ENCODE measurements at places on chromosomes 2 and 18.

- no peak for DNase-seq
These were observed 117.7 kb downstream of the PARD3B start for GRCh38 chr2:204662956-204663355.

- DNase-seq, result no peak
These were observed 12.7 kb downstream of the ABI2 start for GRCh38 chr2:203340791-203341487.

DNA sequence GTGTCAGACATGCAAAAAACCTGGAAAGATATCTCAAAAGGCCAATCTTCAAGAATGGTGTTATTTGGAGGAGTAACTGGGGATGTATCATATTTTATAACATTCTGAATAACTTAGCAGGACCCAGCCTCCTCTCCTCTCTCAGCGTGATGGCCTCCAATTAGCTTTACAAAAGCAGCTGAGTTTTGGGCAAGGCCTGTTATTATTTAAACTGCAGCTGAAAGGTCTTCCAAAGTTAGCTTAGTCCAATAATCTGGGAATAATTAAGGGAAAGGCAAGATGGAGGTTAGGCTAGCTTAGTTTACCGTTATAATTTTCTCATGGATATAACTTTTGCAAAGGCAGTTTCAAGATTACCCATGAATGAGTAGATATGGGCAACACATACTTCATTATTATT is 32.8 kb upstream of the MPPE1 start:
- DNase-seq, result no peak

- DNase-seq, result no peak
These were observed 787 bp upstream of the TBR1 start for GRCh38 chr2:161415034-161415986.

GRCh38 chr2:30636311-30636710 is 170.9 kb downstream of the CAPN13 start:
- no peak for DNase-seq

DNA sequence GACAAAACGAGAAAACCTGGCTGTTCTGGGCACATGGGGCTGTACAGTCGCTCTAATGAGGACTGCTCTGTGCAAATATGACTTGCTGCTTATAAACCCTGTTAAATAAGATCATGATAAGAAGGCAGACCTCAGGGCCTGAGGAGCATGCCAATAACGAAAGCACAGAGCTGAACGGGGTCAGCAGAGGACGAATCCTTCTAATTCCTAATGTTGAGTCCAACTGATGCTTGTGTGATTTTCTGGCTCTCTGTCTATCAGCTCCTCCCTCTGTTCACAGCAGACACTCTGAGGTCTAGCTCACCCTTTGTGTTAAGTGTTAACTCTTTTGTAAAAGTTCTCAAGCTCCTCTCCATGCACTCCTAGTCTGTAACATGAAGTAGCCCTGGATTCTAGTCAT is 167.2 kb upstream of the REV1 start:
- DNase-seq, result no peak

DNA sequence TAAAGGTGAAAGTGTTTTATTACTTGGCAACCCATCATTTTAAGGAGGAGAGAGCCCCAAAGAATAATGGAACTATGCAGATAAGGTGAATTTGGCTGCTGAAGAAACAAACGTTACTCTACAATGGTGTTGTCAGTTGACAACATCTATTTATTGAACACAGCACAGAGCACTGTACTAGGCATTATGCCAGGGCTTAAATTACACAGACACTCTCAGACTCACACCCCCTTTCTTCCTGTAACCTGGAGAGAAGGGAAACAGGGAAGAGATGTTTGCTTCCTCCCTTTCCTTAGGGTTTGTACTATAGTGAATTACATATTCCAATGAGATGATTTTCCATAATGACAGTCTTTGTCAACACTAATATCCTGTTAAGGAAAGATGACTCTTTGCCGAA is 94.0 kb upstream of the ATP5MC3 start:
- no peak for DNase-seq

DNA sequence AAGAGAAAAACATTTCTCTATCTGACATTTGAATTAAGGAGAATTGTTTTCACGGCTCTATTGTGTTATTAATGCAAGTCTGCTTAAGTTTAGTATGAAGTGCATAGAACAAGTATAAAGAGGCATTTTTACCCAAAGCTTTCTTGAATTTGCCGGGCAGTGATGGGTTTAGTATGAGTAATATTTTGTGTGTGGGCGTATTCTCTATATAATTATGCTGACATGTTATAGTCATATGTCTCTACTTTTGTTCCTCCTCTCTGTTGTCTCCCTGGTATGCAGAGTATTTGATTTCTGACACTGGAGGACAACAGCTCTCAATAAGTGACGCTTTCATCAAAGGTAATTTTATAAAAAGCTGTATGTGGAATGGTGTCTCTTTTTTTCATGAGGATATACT is 45.9 kb downstream of the PIKFYVE start:
- DNase-seq, result no peak

DNA sequence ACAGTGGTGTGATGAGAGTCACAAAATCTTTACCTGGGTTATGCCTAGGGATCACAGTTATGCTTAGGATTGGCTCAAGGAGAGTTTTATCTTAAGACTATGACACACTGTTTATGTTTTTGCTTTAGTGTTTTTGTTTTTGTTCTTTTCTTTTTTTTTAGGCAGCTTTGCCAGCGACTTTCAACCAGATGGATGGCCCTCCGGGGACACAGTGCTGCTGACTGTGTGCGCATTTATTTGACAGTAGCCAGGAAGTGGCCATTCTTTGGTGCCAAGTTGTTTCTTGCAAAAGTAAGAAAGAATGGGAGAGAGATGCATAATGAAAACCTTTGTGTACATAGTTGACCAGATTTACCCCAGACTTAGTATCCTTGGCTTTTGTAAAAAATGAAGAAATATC is 15.1 kb upstream of the DYNC2LI1 start:
- DNase-seq, result no peak

GRCh38 chr2:177658309-177658708 is 265.7 kb downstream of the AGPS start:
- no peak for DNase-seq

GRCh38 chr2:83873110-83873509 is 586.0 kb downstream of the SUCLG1 start:
- DNase-seq, result no peak

DNA sequence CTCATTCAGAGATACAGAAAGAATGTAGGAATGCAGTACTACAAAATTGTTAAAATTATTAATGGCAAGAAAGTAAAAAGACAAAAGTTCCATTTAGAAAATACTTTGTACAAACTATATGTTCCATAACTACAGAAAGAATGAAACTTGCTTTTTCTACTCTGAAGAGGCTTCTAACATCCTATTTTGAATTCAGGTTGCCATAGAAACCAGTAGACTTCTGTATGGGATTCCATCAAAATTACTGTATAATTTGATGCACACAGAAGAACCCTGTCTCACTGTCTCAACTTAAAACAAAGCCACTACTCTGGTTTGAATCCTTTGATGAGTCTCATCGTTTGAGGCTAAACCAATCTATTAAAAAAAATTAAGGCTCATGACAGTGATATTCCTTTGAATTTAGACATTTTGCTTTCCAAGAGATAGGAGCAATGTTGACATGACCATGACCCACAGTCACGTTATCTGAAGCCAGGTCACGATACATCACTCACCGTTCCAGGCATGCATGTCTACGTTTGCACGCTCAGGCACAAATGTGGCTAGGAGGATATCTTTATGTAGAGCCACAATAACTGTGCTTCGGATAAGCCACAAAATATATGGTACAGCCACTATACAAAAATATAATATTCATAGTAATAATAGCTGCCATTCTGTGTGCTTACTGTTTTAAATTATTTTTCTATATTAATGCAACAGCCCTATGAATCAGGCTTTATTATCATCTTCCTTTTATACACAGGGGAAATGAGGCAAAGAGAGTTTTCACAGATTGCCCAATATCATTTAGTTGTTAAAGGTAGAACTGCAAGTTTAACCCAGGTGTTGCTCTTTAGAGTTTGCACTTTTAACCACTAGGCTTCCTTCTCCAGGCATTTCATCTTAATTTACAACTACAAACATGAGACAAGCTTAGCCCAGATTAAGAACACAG is 82.4 kb downstream of the CACNB4 start:
- no peak for DNase-seq

DNA sequence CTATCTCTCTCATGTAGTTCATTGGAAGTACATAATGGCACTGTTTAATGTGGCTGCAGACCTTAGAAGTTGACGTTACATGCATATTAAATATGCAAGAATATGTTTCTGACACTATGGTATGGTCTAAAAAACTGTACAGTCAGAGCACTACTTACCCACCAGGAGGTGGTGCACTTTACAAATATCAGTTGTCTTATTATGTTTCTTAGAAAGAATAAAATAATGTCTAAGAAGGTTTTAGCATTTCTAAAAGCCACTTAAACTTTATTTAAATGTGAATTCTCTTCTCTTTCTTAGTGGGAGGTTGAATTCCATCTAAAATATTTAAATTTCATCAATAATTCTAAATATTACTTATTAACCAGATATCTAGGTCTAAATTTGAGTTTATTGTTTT is 4.3 kb downstream of the TMEFF2 start:
- DNase-seq, result no peak

DNA sequence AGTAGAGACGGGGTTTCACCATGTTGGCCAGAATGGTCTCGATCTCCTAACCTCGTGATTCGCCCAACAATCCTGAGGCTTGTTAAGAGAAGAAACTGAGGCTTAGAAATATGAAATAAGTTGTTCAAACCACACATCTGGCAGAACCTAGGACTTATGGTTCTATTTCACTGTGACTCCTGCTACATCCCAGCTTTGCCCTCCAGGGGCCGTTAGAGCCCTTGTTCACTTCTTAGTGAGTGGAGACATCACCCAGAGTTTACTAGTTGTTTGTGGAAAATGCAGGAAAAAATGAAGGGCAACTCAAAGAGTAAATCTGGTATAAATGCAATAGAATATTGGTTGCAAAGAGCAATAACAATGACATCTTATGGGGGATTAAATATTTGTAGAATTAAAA is 43.9 kb downstream of the MARCHF4 start:
- DNase-seq, result no peak

- no peak for DNase-seq
These were observed 7.0 kb upstream of the AOX1 start for GRCh38 chr2:200578778-200579177.

DNA sequence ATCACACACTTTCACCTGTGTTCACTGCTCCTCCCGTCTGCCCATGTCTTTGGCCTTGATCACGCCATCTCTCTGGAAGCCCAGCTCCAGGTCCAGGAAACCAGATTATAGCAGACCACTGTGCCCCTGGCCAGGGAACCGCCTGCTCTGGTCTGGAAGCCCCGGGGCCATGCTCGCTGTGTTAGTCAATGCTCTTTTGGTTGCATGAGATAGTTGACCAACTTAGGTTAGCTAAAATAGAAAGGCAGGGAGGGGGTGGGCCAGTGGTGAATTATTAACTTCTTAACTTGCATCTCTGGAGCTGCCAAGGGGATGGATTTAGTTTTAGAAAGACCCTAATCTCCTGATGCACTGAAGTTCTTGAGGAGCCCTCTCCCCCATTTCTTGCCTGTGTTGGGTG is 232.7 kb downstream of the AGAP1 start:
- DNase-seq, result peak; percentile 43

DNA sequence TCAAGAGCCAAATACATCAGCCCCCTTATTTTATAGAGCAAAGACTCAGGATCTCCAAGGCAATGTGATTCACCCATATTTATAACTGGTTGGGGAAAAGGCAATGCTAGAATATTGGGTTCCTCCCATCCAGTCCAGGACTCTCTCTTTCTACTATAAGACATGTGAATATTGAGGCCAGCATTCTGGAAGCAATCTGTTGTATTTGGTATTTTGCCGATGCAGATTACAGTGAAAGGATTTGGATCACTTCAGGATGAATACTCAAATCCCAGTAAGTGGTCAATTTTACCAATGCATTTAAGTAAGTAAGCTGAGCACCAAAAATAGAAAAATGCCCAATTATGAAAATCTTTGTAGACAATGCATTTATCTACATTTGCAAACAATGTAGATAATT is 1834.7 kb upstream of the PIK3C3 start:
- no peak for DNase-seq

DNA sequence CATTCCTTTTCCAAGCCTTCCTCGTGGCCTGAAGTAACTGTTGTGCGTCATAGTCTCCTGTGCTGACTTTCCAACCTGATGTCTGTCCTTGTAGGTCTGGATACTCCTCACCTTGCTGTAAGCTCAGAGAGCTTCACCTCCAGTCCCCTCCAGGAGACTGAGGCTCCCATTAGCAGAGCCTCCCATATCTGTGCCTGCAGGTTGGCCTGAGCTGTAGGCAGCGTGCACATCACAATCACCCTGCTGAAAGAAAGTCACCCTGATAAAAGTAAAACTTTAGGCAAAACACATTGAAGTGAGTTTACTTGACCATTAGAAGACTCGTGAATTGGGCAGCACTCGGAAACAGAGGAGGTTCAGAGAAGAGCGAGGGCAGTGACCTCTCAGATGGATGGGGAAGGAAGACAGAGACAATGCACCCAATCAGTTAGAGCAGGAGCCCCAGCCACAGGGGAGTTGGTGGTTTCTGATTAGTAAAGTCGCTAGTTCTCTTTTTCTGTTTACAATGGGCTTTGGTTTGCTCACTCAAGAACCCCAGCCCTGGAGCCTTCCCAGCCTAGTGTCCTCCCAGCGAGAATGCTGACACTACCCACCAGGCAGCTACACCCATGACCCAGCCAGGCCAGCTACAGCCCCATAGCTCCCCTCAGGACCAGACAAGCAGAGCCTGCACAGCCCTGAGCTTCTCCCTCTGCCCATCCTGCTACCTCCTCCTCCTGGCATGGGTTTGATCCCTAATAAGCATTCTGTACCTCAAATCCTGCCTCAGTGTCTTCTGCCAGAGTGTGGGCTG is 12.1 kb upstream of the TPO start:
- DNase-seq, result no peak

- no peak for DNase-seq
These were observed 1.1 kb downstream of the AGFG1 start for GRCh38 chr2:227473122-227473461.

- peak; percentile 86 for DNase-seq
These were observed 135.8 kb downstream of the HDAC4 start for GRCh38 chr2:239264838-239265651.

DNA sequence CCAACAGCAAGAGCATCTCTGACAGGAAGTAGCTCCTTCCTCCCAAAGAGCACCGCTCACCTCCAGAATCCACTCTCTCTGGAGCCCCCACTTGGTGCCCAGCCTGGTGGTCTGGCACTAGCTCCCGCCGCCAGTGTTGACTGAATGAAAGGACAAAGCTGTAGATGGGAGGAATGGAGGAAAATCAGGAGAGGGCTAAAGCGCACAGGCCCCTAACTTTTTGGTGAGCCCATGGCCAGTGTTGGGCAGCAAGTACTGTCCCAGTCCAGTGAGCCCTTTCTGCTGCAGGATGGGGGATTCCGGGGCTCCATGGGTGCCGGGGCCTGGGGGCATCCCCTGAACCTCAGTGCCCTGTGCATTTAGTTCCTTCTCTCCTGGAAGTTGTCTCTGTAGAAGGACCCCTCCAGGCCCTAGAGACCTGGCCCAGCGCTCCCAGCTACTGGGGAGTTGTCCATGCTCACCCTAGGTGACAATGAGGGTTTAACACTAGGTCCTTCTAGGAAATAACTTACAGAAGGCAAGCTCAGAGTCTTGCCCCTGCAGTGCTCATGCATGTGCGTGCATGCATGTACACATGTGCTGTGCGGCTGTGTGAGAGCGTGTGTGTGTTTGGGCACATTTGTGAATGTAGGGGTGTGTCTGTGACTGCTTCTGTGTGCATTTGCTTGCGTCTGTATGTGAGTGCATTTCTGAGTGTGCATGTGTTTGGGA is 33.6 kb downstream of the GLI2 start:
- DNase-seq, result peak; percentile 63

Measured in spleen (tissue), 13 donors.